ENCODE measurements at places on chromosomes 16 and 17.

GRCh38 chr17:53100126-53100525 is 722.6 kb upstream of the KIF2B start:
- no peak for DNase-seq

GRCh38 chr17:40443196-40443987 is at the start of gene IGFBP4:
TSS of gene IGFBP4 (plus strand) at chr17:40443450. CDS start at chr17:40443736, 286 bp downstream.
- no peak for DNase-seq

DNA sequence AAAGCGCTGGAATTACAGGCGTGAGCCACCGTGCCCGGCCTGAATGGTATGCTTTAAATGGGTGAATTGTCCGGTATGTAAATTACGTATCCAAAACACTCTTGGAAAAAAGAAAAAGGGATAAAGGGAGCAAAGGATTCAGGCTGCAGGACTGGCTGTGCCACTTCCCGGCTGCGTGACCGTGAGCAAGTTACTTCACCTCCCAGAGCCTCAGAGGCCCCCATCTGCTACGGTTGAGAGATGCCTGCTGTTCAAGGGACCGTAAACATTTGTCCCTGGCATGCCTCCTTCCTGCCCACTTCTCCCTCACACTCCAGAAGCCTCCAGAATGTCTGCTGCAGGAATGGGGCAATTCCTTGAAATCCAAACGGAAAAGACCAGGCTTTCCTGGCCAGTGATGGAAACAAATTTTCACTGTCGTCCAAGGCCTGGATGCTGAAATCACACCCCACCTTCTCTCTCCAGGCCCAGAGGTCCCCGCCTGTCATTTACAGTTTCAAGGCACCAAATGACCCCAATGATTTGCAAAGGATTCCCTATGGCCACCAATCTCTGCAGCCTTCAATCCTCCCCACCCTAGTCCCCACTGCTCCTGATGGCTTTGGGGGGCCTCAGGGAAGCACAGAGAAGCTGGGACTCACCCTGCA is 22.9 kb upstream of the LITAF start:
- no peak for DNase-seq

- no peak for DNase-seq
Measured at GRCh38 chr16:49497466-49497865, 123.9 kb downstream of the C16orf78 start.

GRCh38 chr16:9885467-9885866 is 296.8 kb downstream of the GRIN2A start:
- DNase-seq = no peak

DNA sequence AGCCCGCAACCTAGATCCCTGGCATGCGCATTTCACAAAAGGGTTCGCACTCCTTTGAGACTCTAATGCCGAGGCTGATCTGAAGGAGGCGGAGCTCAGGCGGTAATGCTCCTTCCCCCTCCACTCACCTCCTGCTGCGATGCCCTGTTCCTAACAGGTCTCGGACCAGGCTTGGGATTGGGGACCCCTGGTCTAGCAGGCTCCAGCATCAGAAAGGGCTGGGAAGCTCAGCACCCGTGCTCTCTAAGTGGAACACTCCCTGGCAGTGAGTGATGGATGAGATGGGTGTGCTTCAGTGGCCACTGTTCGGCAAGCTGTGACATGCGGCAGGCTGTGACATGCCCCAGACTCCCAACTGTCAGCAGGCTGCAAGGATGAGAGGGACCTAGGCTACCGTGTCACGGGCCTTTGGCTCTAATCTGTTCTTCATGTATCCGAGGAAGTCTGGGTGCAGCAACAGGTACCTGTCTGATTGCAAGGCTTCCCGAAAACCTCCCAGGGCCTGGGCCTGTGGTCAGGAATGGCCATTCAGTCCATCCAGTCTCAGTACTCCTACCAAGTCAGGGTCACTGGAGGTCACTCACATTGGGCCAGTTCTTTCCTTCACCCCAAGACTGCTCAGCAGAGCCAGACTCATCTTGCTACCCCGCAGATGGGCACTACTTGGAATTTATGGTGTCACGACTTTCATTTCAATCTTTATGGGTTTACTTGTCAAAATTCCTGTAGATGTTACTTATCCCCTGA is 1.3 kb upstream of the ST6GALNAC2 start:
- DNase-seq = no peak

DNA sequence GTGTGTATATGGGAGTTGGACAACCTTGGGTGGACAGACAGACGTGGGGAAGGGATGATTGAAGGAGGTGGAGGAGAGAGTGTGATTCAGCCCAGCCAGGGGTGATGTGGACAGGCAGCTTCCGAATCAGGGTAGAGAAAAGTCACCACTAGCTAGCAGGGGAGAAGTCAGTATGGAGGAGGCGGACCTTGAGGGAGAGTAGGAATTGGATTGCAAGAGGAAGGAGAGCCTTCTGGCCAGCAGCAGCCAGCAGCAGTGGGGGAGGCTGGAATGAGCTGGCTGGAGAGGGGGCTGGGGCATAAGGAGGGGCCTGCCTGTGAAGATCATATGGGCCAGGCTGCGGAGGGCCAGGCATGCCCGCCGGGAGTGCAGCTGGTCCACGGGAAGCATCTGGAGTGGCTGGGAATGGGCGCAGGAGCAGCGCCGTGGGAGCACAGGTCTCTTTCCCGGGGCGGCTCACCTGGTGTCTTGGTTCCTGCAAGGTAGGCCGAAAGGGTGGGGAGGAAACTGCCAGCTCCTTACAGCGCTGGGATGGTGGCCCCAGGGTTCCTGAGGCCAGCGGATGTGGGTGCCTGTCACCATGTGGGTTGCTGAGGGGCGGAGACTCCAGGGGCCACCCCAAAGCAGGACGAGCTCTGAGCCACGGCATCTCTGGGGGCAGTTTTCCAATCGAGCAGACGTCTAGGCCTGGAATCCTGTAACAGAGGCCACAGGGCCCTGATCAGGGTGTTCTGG is 235.3 kb downstream of the SEC14L1 start:
- no peak for DNase-seq

DNA sequence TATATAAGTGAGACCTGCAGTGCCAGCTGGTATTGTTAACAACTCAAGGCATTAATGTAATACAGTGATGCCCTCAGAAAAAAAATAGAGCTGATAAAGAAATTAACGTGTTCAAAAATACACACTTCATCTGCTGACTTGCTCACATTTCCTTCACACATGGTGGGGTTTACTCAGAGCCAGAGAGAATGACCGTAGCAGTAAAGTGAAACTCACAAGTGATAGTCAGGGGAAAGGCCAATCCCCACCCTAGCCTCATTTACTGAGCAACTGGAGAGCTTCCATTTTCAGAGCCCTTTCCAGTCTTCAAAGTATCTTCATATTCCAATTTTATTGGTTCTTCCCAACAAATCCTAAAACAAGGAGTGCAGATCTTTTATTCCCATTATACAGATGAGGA is 74.0 kb upstream of the HLF start:
- no peak for DNase-seq

- DNase-seq = no peak
Measured at GRCh38 chr17:55661256-55661758, 61.4 kb downstream of the TMEM100 start.

GRCh38 chr16:27254262-27254811 is 14.2 kb downstream of the NSMCE1 start:
- no peak for DNase-seq

GRCh38 chr16:49788572-49788971 is 67.3 kb downstream of the ZNF423 start:
- DNase-seq = no peak

DNA sequence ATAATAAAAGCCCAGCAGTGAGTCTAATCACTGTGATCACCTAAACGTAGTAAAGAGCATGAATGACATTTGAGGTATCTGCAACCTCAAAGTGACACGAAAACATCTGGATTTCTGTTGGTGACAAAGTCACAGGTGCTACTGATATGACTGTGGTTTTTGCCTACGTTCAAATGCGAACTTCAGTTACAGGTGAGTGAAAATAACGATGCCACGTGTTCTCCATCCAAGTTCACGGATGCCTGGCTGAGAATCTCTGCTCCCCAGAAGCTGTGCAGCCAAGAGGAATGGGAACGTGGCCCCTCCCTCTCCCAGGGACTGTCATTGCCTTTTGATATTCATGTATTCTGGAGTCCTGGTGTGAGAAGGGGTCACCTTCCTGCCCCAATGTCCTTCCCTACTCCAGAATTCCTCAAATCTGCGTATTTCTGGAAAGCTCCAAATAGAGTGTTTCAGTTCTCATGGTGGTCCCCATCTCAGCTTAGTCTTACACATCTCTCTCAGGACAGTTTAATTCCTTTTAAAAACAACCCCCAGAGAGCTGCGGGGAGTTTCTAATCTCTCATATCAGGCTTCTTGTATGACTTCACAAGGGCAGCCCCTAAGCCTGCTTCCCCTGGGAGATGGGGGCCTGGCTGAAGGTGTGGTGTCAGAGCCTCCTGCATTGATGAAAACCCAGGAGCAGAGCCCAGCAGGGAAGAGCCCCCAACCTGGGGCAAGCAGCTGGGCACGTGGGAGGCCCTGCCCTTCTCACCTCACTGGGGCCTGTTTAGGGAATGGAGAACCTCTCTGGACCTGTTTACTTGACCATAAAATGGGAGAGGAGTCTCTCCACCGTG is 25.8 kb downstream of the PIK3R5 start:
- no peak for DNase-seq

GRCh38 chr16:76899767-76900166 is 291.2 kb upstream of the MON1B start:
- no peak for DNase-seq

- no peak for DNase-seq
Measured at GRCh38 chr16:63403792-63404191, 1367.6 kb upstream of the CDH8 start.

GRCh38 chr17:14057591-14057990 is 11.7 kb upstream of the COX10 start:
- no peak for DNase-seq

DNA sequence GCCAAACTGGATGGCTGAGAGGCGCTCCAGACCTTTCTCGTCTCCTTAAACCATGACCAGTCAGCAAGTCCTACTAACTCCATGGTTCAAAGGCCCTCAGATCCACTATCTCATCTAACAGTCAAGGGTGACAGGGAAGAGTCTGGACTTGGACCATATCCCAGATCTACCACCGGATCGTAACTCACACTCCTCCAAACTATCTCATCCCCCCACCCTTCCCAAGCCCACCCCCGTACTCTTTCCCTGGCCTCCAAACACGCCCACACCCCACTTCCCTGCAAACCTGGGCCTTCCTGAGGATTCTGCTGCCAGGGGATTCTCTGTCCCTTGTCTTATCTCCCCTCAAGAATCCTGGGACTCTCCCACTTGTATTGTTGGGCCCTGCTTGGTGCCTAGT is 5.1 kb downstream of the CDIP1 start:
- DNase-seq = no peak

DNA sequence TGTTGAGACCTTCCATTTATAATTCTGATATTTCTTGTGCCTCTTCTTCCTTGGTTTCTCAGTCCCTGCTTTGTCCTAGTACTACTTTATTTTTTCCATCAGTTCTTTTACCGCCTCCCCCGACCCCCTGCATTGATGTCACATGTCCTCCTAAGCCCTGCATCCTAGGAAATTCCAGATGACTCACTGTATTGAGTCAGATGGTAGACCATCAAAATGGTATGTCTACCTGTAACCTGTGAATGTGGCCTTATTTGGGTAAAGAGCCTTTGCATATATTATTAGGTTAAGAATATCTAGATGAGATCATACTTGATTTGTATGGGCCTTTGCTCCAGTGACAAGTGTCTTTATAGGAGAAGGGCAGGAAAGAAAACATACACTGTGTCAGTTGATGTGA is 515.3 kb upstream of the CA10 start:
- DNase-seq = no peak

DNA sequence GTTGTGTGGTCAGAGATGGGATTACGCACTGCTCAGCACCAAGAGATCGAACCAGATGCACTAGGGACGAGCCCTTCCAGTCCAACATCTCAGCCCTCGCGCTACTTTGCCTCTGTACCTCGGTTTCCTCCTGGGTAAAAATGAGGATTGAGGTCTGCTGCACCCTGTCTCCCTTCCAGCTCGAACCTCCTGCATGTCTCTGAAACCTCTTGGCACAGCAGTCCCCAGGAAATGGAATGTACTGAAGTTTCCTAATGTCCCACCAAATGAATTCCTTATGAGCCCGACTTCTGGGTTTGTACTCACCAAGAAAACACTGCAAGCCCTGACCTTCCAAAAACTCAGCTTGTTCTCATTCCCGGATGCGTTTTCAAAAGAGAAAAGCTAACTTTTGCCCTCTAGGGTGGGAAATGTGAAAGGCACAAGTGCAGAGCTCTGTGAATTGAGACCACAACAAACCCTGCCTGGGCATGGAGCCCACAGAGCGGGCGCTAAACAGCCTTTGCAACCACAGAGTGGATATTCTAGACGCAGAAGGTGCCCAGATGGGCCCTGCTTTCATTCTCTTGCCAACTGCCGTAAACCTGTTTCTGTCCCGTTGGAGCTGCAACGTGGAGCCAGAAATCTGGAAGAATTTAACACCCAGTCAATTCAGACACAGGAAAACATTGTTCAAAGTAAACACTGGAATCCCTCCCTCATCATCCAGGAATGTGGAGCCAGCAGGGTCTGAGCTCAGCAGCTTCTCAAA is 10.3 kb downstream of the CDRT4 start:
- peak; percentile 99 for DNase-seq

GRCh38 chr17:69512946-69513345 is 98.4 kb downstream of the MAP2K6 start:
- no peak for DNase-seq

DNA sequence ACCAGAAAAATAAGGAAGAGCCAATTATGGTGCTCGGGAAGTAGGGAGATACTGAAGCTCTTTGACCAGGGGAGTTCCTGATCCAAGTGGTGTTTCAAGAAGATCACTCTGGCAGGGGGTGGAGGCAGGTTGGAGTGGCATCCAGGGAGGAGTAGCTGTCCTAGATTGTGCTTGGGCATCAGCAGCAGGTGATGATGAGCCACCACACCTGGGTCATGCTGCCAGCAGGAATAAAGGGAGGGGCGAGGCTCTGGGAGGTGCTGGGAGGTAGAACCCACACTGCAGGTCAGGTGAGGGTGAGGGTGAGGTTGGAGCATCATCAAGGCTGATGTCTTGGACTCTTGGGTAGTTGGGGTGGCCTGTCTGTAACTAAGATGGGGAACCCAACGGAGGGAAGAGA is 35.4 kb upstream of the ADGRG1 start:
- no peak for DNase-seq

DNA sequence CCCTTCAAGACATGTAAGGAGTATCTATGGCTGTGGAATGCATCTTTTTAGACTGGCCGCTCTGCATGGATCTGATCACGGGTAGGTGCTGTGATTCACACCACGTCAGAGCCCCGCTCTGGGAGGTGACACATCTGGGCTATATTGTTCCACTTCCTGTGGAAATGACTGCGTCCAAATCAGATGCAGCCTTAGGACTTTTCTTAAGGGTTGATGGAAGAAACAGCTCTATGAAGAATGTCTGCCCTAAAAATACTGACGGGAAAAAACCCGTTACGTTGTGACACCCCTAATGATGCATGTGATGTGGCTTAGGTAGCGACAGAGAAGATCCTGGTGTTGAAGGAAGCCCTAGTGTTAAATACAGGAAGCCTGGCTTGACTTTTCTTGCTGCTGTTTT is 12.2 kb downstream of the BANP start:
- DNase-seq = peak; percentile 64

DNA sequence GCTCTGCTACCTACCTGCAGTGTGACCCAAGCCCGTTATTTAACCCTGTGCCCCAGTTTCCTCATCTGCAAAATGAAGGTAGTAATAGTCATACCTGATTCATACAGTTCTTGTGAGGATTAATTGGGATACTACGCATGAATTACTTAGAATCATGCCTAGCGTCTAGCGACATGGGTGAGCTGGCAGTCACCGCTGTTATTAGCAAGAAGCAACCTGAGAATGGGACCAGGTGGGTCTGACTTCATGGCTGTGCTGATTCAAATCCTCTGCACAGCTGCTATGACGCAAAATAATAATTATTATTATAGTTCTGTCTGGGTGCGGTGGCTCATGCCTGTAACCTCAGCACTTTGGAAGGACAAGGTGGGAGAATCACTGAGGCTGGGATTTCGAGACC is 7.9 kb downstream of the SOCS1 start:
- DNase-seq = no peak
